Activated CD4-positive, alpha-beta T cell treated with anti-CD3 and anti-CD28 coated beads, Interleukin-2, Interleukin-6, amounts not matched to agents 100 ng/mL and 50 ng/mL, durations not matched to agents 16 hours and 8 hours (primary cell): ENCODE measurements at places on chromosomes 5 and 9.

- no peak for DNase-seq
Observed at GRCh38 chr5:78717674-78718584, 69.4 kb upstream of the LHFPL2 start.

DNA sequence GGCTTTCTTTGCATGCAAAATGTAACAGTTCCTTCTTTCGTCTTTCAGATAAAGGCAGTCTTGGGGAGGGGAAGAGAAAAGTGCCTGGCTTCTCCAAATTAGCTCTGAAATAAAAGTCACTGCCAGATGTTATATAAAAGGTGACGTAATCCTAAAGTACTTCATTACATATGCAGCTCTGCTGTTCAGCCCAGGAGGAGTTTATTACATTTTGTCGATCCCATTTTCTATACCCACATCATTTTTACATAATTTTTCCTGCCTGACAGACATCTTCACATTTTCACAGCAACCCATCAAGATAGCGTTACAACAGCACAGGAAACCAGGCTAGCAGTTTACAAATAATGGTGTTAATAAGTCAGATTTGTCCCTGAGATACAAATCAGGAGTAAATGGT, 86.7 kb upstream of the SLC30A5 start:
- no peak for DNase-seq

GRCh38 chr5:171459839-171460238, 40.4 kb downstream of the FGF18 start:
- no peak for DNase-seq

GRCh38 chr5:113807427-113807991, 294.0 kb downstream of the YTHDC2 start:
- DNase-seq: no peak

GRCh38 chr5:6466975-6467567, 18.4 kb downstream of the UBE2QL1 start:
- no peak for DNase-seq

- no peak for DNase-seq
Observed at GRCh38 chr5:154923441-154924430, 14.3 kb downstream of the GEMIN5 start.

DNA sequence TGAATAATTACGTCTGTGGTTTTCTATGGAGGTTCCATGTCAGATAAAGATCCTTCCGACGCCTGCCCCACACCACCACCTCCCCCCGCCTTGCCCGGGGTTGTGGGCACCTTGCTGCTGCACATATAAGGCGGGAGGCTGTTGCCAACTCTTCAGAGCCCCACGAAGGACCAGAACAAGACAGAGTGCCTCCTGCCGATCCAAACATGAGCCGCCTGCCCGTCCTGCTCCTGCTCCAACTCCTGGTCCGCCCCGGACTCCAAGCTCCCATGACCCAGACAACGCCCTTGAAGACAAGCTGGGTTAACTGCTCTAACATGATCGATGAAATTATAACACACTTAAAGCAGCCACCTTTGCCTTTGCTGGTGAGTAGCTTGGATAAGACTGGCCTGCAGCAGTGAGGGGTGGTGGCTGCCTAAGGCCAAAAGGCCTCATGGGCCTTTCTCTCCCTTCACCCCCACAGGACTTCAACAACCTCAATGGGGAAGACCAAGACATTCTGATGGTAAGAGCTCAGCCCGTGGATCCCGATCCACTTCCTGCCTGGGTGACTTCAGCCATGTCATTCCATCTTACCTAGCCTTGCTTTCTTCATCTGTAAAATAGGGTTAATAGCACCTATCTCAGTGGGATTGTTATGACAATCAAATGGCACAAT, at the start of gene IL3:
Gene IL3, plus strand, starts transcription at position 155 of the 661 bp plus-strand sequence. Its CDS starts 52 bp downstream, at position 207.
- no peak for DNase-seq

GRCh38 chr5:115424446-115424845, 120.1 kb downstream of the FEM1C start:
- DNase-seq: no peak

DNA sequence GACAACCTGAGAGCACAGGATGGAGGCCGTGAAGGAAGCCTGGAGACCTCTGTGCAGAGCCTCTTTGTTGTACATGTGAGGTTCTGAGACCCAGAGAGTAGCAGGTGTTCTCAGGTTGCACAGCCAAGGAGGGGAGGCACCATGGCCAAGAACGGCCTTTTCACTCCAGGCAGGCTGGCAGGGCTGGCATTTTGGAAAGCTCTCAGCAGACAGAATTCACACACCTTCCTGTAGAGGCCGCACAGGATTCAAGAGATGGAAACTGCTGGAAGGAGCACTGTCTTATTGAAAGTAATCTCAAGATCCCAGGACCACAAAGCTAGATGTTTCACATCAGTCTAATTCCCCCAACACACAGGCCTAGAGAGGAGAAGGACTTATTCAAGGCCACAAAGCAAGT, 52.8 kb upstream of the XPA start:
- DNase-seq: no peak

DNA sequence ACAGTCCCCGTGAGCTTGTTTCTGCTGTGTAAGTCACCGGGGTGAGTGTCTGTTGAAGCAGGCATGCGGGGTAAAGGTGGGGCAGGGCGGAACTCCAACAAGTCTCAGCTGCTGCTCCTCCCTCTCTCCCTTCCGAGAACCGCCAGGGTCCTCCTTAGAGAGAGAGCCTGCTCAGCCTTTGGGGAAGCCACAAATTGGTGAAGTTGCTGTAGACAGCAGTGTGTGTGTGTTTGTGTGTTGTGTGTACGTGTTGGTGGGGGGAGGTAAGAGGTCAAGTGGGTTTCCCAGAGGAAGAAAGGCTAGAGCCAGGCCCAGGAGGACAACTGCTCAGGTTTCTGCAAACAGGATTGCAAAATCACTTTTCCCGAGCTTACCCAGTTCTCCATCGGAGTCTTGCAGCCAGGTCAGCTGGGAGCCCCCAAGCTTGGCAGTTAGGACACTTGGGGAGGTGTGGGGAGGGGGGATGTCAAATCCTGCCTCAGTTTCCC, 38.9 kb upstream of the DAB2IP start:
- no peak for DNase-seq

DNA sequence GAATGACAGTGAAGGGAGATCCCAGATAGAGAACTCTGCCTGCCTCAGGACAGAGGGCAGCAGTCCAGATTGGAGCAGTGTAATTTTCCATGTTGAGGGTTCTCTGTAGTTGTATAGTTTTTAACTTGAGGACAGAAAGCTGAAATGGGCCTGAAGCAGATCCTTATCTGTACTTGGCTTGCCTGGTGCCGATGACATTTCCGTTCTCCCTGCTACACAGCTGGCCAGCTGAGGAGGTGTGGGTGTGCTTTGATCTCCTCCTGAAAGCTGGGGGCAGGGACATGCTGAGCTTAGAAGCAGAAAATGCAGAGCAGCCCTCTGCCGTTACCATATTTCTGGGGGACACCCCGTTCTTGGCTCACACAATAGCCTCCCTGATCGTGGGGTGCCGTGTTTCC, 10.5 kb downstream of the GLRX start:
- peak; percentile 41 for DNase-seq

- no peak for DNase-seq
Observed at GRCh38 chr9:6173914-6174313, 41.7 kb upstream of the IL33 start.

DNA sequence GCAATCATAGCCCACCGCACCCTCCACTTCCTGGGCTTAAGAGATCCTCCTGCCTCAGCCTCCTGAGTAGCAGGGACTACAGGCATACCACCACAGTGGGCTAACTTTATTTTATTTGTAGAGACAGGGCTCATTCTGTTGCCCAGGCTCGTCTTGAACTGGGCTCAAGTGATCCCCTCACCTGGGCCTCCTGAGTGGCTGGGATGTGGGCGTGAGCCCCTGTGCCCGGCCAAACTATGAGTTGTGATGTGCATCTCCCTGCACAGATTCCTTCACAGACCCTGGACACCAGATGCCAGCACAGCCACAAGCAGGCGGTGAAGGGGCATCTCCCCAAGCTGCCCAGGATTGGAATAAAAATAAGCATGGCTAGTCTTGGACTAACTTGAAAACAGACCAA, 244.9 kb upstream of the IRX1 start:
- DNase-seq: no peak

DNA sequence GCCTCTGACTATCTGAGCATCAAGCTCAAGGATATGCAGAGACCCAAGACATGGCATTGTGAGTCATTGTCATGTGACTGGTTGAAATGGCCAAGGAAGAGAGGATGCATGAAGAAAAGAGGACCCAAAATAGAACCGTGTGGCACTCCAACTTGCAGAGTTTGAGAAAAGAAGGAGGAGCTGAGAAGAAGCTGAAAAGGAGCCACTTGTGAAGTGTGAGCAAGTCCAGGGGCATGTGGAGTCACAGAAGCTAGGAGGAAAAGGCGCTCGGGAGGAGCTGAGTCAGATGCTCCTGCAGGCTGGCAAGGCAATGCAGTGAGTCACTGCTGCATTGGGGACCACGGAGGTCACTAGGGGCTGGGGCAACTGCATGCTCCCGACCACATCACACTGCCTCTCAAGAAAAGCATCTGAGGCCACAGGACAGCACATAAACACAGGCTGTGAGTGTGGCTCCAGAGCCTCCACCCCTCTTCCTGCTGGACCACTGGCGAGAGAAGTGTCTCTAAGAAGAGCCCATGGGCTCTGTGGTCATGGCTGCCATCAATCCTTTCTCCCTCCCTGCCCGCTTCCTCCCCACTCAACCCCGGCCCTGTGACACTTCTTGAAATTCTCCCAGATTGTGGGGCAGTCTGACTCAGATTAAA, 197.6 kb downstream of the DRD1 start:
- peak; percentile 71 for DNase-seq

DNA sequence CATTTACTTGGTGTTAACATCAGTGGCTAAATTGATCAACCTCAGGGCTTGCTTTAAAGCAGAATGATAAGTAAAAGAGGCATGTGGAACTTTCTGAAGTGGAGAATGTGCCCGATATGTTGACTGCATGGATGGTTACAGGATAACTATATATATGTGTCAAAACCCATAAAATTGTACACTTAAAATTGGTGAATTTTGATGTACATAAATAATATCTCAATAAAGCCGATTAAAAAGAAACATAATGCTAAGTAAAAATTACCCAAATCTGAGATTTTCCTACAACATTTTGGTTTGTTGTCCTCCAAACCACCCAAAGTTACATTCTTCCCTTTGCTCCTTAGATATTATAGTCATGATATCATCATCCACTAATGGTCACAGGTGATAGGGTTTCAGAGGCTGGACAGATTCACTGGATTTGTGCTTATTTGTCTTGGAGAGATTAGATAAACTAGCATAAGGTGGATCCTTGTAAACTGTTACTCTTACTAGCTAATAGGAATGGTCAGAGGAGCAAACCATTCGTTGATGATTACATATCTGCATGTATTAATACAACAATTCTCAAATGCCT, 119.7 kb upstream of the RPS23 start:
- DNase-seq: no peak

DNA sequence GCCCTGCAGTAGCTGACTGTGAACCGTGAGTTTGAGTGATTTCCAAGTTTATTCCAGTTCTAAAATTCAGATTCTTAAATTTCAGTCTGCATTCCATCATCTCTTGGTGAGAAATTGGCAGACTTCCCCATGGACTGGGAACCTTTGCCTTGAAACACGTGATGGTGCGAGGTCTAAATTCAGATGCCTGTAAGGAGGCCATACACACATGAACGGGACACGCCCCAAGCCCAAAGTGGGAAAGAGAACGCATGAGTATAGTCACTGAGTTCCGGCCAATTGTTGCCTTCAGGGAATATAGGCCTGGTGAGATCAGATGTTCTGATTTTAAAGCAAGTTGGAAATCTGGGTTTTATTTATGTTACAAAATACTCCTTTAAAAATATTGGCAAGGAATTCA, 1084.4 kb upstream of the WWC1 start:
- no peak for DNase-seq

DNA sequence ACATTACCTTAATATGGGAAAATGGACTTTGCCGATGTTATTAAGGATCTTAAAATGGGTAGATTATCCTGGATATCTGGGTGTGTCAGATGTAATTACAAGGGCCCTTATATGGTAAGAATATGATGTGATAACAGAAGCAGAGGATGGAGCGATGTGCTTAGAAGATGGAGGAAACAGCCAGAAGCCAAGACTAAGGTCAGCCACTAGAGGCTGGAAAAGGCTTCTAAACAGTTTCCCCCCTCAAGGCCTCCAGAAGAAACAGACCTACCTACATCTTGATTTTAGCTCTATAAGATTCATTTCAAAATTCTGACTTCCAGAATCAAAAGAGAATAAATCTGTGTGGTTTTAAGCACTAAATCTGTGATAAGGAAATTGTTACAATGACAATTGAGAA, 131.9 kb downstream of the CAAP1 start:
- DNase-seq: no peak

GRCh38 chr5:96412868-96413449, 20.1 kb downstream of the PCSK1 start:
- DNase-seq: no peak

DNA sequence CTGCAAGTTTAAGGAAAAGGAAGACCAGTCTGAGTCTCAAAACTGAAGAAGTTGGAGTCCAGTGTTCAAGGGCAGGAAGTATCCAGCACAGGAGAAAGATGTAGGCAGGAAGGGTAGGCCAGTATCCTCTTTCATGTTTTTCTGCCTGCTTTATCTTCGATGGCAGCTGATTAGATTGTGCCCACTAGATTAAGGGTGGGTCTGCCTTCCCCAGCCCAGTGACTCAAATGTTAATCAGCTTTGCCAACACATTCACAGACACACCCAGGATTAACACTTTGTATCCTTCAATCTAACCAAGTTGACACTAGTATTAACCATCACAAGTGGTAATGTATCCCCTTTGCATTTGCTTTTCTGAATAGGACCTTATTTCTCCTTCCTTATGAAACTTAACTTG, 535.9 kb upstream of the FTMT start:
- DNase-seq: no peak

- DNase-seq: peak; percentile 53
Observed at GRCh38 chr5:134466241-134467069, 54.8 kb upstream of the CDKN2AIPNL start.

- DNase-seq: no peak
Observed at GRCh38 chr5:135813758-135814157, 20.7 kb upstream of the SLC25A48 start.

DNA sequence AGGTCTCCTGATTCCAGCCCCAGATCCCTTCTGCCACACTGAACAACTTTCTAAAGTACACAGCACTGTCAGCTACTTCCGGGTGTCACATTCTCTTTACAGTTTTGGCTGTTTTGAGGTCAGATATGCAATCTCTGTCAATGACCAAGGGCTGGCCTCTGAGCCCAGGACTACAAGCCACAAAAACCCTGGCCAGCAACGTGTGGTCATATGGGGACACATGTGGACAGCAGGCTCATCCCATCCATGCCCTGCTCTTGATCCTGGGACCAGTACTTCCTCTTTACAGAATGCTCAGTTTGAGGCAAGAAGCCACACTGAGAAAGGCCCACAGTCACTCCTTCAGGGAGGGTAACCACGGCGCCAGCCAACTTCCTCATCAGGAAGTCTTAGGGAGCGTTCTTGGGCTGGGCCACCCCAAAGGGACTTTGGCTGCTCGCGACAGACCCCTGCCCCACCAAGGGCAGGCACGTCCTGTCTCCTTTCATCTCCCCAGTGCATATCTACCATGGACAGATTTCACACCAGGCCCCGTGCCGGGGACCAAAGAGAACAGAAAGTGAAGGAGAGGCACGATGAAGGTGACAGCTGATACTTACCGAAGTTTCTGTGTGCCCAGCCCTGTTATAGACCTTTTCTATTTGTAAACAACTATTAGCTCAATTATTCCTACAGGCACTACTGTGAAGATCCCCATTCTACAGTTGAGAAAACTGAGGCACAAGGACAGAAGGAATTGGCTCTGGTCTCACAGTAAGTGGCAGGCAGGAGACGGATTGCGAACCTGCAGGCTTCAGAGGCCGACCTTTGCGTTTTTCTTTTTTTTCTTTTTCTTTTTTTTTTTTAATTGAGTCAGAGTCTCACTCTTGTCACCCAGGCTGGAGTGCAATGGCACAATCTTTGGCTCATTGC, 37.3 kb downstream of the STK10 start:
- peak; percentile 29 for DNase-seq

GRCh38 chr9:112104901-112105300, 70.2 kb downstream of the SUSD1 start:
- no peak for DNase-seq
